C1 segment of cervical spinal cord (tissue), 14 donors: ENCODE measurements at places on chromosomes 5 and 9.

DNA sequence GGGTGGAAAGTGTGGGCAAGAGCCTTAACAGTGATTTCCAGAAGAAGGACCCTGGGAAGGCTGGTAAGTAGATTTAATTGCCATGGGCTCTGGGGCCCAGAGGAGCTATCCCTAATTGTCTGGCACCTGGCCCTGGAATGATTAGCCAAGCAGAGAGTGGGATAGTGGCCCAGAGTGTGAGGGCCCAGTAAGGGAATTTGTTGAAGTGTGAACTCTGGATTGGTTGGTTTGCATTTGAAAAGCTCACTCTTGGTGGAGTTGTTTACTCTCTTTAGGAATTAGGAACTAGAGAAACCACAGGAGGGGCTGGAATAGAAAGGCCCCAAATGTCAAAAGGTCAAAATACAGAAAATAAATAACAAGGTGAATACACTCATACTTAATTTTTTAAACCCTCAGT lies 207.1 kb downstream of the GABRG2 start:
- DNase-seq = no peak

GRCh38 chr5:109125755-109126429 lies 283.9 kb downstream of the PJA2 start:
- DNase-seq = no peak

GRCh38 chr5:180673371-180674089 lies 24.1 kb upstream of the FLT4 start:
- no peak for DNase-seq

DNA sequence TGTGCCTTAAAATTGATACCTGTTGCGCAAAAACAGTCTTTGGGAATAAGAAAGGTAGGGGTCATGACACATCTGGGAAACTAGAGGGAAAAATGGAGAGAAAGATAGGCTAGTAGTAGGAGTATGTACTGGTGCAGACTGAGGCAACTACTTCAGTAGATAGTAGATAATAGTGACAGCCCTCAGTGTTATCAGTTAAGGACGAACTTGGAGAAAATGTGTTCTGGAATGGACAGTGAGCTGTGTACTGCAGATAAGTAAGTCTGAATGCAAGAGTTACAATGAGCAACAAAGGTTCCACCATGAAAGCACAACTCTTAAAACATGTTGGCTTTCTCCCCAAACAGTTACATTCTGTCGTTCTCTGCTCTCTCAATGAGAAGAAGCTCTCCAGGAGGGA lies 6.5 kb upstream of the INSL6 start:
- no peak for DNase-seq

- DNase-seq = no peak
These were observed 26.8 kb upstream of the NUDT12 start for GRCh38 chr5:103589357-103589756.

GRCh38 chr9:99130069-99130468 lies 25.2 kb downstream of the TGFBR1 start:
- no peak for DNase-seq

- DNase-seq = no peak
These were observed 1.0 kb upstream of the SECISBP2 start for GRCh38 chr9:89317282-89317681.

- no peak for DNase-seq
These were observed 161.7 kb downstream of the GNA14 start for GRCh38 chr9:77486463-77486862.

DNA sequence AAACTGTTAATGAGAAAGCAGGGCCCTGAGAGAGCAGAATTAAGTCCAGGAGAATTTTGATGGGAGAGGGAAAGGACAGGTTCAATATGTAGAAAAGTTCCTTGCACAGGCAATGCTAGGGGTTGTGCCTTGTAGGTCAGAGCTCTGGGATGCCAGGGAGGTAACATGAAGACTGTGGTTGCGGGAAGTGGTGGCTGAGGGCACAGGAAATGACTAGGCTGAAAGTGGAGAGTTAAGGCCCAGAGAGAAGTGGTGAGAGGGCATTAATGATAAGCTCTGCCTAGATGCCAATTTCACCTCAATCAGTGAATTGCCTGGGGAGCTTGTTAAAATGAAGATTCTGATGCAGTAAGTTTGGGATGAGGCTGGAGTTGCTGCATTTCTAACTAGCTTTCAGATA lies 31.5 kb upstream of the PPP3R2 start:
- DNase-seq = no peak

- DNase-seq = no peak
These were observed 421.7 kb downstream of the CDH12 start for GRCh38 chr5:22431406-22431805.

DNA sequence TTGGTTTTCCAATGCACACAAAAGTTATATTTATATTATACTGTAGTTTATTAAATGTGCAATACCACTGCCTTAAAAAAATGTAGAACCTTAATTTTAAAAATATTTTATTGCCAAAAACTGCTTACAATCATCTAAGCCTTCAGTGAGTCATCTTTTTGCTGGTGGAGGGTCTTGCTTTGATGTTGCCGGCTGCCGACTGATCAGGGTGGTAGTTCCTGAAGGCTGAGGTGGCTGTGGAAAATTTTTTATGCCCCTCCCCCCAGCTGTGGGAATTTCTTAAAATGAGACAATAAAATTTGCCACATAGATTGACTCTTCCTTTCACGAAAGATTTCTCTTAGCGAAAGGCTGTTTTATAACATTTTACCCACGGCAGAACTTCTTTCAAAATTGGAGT lies 75.9 kb upstream of the SLC25A51 start:
- no peak for DNase-seq

DNA sequence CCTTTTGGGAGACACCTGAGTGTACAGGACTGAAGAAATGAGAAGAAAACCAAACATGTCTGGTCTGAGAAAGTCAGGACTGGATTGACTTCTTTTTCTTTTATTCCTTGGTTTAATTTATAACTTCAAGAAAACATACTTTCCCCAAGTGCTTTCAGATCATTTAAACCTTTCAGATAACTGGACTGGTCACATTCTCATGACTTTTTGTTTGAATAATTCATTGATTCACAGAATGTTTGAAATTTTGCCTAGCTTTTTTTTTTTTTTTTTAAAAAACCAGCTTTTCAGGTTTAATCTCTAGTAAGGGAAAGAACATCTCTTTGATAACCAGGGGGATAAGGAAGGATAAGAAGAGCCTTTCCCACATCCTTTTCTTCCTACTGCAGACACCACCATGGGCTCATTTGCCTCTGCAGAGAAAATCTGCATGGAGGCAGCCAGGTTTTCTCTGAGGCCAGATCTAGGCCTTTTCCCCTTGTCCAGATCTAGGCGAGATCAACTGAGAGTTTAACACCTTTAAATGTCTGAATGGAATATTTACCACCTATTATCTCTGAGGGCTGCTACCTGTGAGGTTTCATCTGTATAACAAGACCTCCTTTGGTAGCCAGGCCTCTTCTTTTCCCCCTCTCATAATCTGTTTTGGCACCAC lies 45.0 kb upstream of the SLC28A3 start:
- DNase-seq = no peak

DNA sequence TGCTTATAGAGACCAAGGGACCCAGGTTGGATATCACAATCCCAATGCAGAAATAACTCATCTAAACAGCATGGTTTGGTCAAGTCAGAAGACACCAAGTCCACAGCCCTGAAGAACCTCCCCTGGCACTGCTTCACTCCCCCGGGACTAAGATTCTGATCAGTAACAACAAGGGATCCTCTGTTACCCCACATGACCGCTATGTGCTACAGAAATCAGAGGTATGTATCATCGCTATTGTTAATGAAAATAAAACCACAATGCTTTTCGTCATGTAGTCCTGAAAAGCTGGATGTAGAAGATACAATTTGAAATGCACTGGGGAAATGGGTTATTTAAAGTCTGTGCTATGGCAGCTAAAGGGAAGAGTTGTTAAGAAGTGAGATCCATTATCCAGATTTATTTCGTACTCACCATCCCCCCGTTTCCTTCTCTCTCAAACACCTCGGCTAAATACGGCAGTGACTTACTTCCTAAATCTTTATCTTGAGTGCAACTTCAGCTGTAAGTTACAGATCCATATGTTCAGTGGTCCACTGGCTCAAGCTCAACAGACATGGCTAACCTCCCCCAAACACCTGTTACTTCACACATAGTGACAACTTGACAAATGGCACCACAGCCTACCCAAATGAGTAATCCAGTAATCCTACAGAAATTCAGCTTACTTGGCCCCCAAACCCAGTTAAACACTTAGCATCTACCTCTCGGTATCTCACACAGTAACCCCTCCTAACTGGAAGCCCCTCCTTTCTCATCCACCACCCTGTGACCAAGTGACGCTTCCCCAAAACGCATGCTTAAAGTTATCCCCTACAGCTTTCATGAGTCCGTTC lies 129.2 kb downstream of the MYO10 start:
- no peak for DNase-seq

DNA sequence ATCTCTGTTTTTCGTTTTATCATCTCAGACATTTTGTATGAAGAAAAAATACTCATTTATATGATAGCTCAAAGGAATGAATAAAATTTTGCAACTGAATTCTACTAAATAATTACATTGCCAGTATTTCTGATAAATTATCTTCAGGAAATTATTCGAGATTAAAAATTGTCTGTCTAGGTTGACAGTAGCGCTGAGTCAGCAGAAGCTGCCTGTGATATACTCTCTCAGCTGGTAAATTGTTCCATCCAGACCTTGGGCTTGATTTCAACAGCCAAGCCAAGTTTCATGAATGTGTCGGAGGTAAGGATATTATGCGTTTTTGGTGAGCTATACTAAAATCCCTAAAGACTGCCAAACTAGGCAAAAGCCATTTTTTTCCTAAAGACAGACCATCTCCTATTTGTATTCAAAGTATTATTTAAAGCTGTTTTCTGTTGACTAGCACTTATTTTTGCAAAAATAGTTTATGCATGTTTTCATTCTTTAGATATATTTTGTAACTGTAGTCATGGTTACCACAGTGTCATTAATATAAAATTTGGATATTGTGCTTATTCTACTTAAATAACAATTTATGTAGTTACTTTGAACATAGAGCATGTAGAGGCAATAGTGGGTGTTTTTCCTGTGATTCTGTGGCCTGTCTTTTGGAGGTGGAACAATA lies 17.4 kb downstream of the LECT2 start:
- DNase-seq = no peak

DNA sequence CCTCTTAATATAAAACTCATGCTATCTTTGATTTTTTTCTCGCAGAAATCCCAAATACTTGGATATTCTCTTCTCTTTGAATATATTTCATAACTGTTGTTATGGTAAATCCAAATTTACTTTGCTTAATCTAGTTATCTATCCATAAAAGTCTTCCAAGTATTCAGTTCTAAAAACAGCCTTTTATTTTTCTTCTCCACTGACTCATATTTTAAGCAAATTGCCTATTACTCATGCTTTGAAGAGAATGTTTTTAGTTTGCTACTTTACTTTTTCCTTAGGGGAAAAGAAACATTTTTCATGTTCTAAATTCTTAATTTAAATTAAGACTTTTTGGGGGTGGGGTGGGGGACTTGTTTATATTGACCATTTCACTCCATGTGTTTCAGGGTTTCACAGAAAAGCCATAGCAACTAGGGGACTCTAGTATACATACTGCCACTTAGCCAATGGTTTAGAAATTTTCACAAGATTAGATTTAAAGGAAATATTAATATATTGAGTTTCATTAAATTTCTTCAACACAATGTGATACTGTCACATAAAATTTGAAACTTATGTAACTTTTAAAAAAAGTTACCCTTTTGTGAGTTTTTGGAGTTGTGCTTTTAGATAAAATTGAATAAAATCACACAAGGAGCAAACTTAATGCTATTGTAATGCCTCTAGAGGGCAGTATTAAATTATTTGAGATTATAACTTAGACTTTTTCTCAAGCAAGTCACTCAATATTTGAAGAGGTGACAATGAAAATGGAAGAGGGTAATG lies 545.8 kb upstream of the ARRDC3 start:
- no peak for DNase-seq

DNA sequence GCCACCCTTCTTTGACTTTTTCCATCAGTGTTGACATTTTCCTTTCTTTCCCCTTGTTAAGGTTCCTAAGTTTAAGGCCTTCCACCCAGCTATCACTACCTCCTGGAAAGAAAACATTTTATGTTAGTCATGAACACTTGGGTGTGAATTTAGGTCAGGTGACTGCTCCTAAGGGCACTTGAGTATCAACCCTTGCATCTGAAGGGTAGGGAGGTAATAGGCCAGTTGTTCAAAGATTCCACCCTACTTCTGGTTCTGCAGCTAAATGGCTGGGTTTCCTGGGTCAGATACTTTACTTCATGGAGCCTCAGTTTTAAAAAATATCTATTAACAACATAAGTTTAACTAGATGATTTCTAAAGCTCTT lies 49.1 kb upstream of the OSMR start:
- no peak for DNase-seq

- DNase-seq = no peak
These were observed 208.7 kb upstream of the RASEF start for GRCh38 chr9:83271665-83272071.

DNA sequence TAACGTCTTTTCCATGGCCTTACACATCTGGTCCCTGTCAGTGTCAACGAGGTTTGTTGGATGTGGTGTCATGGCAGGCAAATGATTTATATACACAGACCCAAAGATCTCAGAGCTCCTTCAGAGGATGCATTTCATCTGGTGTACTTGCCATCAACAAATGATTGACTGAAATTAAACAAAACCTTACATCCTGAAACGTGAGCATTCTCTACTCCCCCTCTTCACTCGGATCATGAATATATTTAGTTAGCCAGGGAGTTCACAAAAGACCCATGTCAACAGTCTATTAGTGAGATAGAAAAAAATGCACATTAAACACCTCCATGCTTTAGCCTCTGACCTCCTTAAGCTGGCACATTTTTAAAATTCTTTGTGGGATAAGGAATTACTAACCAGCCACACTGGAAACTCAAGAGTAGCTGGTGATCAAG lies 215.6 kb downstream of the EFNA5 start:
- no peak for DNase-seq

DNA sequence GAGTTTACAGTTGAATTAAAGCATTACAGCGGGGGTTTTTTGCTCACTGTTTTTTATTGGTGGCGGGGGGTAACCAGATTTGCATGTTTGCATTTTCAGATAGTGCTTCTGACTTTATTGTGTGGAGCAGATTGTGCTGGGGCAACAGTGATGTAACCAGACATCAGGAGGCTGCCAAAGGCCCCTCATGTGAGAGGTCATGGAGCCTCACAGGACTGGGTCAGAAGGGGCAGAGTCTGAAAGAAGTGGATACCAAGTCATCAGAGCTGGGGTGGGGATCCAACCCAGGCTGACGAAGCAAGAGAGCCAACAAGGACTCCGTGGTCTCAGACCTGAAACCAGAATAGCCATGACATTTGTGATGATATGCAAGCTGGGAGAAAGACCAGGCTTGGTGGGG lies 259.4 kb upstream of the TAS2R1 start:
- DNase-seq = no peak

DNA sequence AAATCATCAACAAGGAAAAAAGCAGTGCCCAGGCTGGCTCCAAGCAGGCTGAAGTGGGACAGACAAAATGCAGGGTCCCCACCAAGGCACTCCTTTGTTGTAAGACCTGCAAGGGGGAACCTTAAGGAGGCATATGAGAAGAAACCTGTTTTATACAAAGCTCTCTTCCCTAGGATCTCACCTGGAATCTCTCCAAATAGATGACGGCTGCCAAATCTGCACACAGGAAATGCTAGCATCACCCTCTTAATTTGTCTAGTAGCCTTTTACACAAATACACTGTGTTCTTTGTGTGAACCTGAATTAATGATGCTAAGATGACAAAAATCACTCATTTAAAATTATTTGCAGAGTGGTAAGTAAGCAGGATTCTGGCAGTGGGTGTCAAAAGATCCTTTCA lies 280.2 kb downstream of the SPOCK1 start:
- no peak for DNase-seq

- DNase-seq = no peak
These were observed 48.9 kb upstream of the CACNA1B start for GRCh38 chr9:137828527-137829259.

GRCh38 chr9:127123064-127123890 lies 842 bp upstream of the ANGPTL2 start:
- no peak for DNase-seq
